ENCODE measurements at places on chromosomes 5 and 9. TPM values are rescaled to one million over a fixed set of nuclear protein-coding genes. Genes with fewer than 3 reads are reported as not detected.

GRCh38 chr9:14412775-14413174 lies 98.8 kb upstream of the NFIB start:
- no peak overlapping the region for H3K4me3 ChIP-seq
- H3K36me3 ChIP-seq = no peaks in the 10 kb centered on the region
- H3K4me1 ChIP-seq = peaks cover 11% of the 10 kb centered on the region
- H3K27ac ChIP-seq = no peak overlapping the region
- no peak for DNase-seq

DNA sequence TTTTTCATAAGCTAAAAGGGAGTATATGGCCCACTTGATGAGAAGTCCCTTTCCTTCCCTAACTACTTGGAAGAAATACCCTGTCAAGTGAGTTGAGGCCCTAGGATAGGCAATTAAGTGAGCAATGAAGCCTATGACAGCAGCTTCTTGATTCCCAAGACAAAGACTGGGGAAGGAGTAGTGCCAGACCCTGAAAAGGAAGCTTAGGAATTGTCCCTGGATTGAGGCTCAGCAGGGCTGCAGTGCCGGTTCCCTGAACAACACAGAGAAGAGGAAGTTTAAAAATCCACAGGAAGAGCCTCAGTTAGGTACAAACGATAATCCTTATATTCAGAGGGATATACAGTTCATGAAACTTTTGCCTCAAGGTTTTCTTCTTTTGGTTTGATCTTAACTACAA lies 61.8 kb upstream of the RAD23B start:
- H3K4me3 ChIP-seq = no peak overlapping the region
- H3K27ac ChIP-seq = no peak overlapping the region
- H3K36me3 ChIP-seq = no peaks in the 10 kb centered on the region
- no peaks in the 10 kb centered on the region for H3K27me3 ChIP-seq
- DNase-seq = no peak

GRCh38 chr9:38110476-38110875 lies 41.4 kb upstream of the SHB start:
- no peak overlapping the region for H3K4me3 ChIP-seq
- no peaks in the 10 kb centered on the region for H3K4me1 ChIP-seq
- peaks cover 7% of the 10 kb centered on the region for H3K27me3 ChIP-seq

GRCh38 chr9:137055385-137056364 lies 1.8 kb upstream of the ENTPD2 start:
- no peak overlapping the region for H3K27ac ChIP-seq
- no peak overlapping the region for H3K4me3 ChIP-seq
- no peaks in the 10 kb centered on the region for H3K36me3 ChIP-seq
- H3K4me1 ChIP-seq = 0 out of 2 replicates have a peak, but pooled peaks cover 2% of the 10 kb centered on the region
- H3K27me3 ChIP-seq = peaks cover 24% of the 10 kb centered on the region

DNA sequence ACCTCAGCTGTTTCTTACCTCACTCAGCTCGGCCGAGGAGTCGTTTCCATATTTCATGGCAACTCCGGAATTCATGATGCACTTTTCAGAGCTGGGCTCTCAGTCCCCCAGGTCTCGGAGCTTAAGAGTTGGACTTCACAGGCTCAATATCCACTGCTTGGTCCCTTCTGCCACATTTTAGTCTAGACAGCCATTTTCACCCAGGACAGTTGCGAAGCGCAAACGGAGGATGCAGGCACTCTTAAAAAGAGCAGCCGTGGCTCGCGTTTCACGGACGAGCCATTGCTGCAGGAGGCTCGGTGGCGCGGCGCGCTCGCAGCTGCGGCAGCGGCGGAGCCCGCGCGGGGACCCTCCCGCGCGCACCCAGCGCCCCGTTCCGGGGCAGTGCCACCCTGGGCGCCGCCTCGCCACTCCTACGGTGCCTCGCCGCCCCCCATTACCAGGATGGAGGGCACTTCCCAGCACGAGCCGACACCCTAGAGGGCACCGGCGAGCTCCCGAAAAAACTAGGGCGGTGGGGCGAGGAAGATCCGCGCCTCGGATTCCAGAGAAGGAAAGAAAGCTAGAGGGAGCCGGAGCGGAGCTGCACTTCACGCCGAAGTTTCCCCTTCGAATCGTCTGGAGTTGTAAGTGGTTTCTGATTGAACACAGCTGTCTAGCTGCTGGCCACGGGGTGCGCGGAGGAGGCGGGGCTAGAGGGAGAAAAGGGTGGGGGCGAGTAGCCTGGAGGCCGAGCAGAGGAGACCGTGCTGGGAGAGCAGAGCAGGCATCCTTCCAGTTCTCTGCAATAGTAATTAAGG lies 140.3 kb downstream of the TSSK1B start:
- peak overlapping the region; percentile 52 for H3K27ac ChIP-seq
- no peaks in the 10 kb centered on the region for H3K36me3 ChIP-seq
- peaks cover 54% of the 10 kb centered on the region for H3K4me1 ChIP-seq
- peaks cover 11% of the 10 kb centered on the region for H3K27me3 ChIP-seq
- DNase-seq = peak; percentile 87

DNA sequence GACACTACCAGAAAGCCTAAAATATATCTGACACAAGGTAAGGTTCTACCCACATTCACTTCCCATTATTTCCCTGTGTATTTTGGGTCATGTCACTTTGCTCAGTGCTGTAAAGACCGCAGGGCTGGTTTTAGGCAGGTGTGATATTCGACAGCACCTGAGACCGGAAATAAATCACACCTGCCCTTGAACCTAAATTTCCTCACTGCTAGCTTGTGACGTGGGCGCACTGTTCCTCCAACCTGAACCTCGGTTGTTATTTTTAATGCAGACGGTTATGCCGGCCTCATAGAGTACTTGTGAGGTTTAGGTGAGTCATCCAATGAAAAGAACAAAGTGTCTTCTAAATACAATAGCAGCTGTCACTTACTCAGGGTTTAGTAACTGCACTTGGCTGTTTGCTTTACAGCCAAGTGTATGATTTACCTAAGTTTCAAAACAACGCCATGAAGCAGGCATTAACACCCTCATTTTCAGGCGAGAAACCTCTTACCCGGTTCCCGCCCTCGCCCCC lies 20.7 kb upstream of the ZNF782 start:
- peaks cover 17% of the 10 kb centered on the region for H3K4me1 ChIP-seq
- H3K27ac ChIP-seq = no peak overlapping the region
- H3K36me3 ChIP-seq = no peaks in the 10 kb centered on the region
- H3K4me3 ChIP-seq = peak overlapping the region; percentile 76

- H3K4me1 ChIP-seq = peaks cover 3% of the 10 kb centered on the region
- H3K4me3 ChIP-seq = no peak overlapping the region
- no peaks in the 10 kb centered on the region for H3K36me3 ChIP-seq
- peaks cover 10% of the 10 kb centered on the region for H3K27me3 ChIP-seq
- no peak overlapping the region for H3K27ac ChIP-seq
Measured at GRCh38 chr9:38301376-38302106, 91.0 kb upstream of the ALDH1B1 start.

DNA sequence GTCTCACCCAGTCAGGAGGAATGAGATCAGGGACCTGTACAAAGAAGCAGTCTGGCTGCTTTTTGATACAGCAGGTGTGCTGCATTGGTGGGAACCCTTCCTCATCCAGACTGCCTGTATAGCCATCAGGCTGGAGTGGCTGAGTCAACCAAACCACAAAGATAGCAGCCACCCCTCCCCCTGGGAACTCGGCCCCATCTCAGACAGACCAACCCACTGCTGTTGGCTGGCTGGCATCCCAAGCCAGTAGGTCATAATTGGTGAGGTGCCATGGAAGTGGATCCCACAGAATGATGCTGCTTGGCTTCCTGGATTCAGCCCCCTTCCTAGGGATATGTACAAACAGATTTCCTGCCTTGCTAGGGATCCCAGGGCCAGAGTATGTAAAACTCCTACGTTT lies 60.9 kb downstream of the YTHDC2 start:
- no peak overlapping the region for H3K4me3 ChIP-seq
- DNase-seq = no peak
- H3K27me3 ChIP-seq = no peaks in the 10 kb centered on the region

DNA sequence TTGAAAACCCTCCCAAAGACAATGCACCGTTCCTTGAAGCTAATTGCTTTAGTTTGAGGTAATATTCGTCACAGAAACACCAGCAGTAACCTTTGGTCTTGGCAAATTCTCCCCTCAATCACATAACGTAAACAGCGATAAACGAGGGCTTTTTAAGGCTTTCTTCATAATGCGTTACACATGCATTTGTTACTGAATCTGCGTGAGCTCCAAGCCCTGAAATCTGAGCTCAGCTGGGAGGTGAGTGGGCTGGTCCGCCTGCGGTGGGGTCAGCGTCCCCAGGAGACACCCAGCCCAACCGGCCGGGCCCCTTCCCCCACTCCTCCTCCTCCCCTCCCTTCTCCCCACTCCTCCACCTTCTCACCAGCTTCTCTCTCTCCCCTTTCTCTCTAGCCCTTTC lies 91.1 kb downstream of the BARX1 start:
- no peak overlapping the region for H3K27ac ChIP-seq
- no peak for DNase-seq
- no peaks in the 10 kb centered on the region for H3K36me3 ChIP-seq
- peaks cover 22% of the 10 kb centered on the region for H3K4me1 ChIP-seq
- H3K27me3 ChIP-seq = no peaks in the 10 kb centered on the region

DNA sequence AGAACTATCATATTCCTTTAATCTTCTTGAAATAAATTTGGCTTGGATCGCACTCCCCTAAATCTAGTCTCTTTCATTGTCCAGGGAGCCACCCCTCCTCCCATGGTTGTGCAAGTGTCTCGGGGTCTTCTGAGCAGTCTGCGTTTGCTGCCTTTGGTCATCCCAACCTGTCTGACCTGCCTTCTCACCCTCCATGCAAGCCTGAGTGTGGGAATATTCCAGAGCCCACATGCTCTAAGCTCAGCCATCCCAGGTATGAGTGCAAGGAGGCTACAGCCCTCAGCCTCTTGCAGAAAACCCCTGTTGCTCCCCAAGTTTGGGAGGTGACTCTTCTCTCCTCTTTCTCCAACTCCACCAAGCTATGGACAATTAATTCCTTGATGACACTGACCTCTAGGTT lies 7.7 kb upstream of the CTSL start:
- H3K36me3 ChIP-seq = no peaks in the 10 kb centered on the region
- H3K4me1 ChIP-seq = no peaks in the 10 kb centered on the region
- H3K27me3 ChIP-seq = peaks cover 10% of the 10 kb centered on the region
- no peak overlapping the region for H3K4me3 ChIP-seq
- DNase-seq = no peak
- no peak overlapping the region for H3K27ac ChIP-seq

- no peak for DNase-seq
- no peak overlapping the region for H3K27ac ChIP-seq
- H3K4me3 ChIP-seq = no peak overlapping the region
- H3K36me3 ChIP-seq = peaks cover 14% of the 10 kb centered on the region
- H3K4me1 ChIP-seq = no peaks in the 10 kb centered on the region
Measured at GRCh38 chr5:168424594-168425323, 61.5 kb upstream of the RARS1 start.

- H3K4me1 ChIP-seq = peaks cover 97% of the 10 kb centered on the region
- H3K4me3 ChIP-seq = peak overlapping the region; percentile 13
- peak overlapping the region; percentile 100 for H3K27ac ChIP-seq
- no peaks in the 10 kb centered on the region for H3K27me3 ChIP-seq
Measured at GRCh38 chr5:141843156-141843927, 34.9 kb downstream of the PCDH1 start.

- no peak for DNase-seq
- no peaks in the 10 kb centered on the region for H3K36me3 ChIP-seq
- peak overlapping the region; percentile 11 for H3K27ac ChIP-seq
- H3K4me1 ChIP-seq = peaks cover 81% of the 10 kb centered on the region
Measured at GRCh38 chr9:27432308-27432707, 91.8 kb upstream of the IFNK start.

DNA sequence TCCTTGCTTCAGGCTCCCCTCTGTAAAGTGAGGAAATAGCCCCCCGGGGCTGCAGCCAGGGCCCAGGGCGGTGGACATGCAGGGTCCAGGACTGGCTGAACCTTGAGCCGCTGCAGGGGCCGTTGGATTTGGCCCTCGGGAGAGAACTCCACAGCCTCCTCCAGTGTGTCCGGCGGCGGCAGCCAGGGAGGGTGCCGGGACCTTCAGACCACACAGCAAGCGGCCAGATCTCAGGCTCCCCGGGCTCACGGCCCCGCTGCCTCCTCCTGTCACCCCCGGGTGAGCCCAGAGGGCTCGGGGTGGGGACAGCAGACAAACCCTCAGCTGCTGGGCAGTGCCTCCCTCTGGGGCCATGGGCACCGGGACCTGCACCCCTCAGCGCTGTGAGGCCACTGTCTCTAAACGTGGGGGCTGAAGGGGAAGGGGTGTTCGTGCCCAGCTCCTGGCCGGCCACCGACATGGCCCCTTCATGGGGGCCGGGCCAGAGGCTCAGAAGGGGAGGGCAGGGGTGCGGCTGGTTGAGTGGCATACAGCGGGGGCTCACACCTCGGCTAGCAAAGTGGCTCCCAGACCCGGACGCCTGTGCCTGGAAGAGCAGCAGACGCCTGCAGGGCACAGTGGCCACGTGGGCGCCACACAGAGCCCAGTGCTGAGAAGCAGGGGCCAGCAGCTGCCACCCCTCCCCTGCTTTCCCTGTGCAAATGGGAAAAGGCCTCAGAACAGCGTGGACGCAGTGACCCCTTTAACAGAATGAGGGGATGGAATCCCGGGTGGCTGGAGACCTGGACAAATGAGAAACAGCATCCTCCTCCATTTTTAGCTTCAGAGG lies 19.7 kb downstream of the SLC9A3 start:
- no peak for DNase-seq
- peaks cover 84% of the 10 kb centered on the region for H3K27me3 ChIP-seq
- no peaks in the 10 kb centered on the region for H3K36me3 ChIP-seq
- no peak overlapping the region for H3K4me3 ChIP-seq
- H3K4me1 ChIP-seq = peaks cover 2% of the 10 kb centered on the region

GRCh38 chr5:177357459-177358351 lies at the start of gene RGS14:
Gene RGS14 (plus strand): TSS chr5:177357924. CDS start chr5:177358025, 101 bp downstream.
- peaks cover 11% of the 10 kb centered on the region for H3K4me1 ChIP-seq
- H3K27ac ChIP-seq = no peak within 1 kb of the TSS
- H3K36me3 ChIP-seq = no peaks in the 10 kb centered on the region
- no peak for DNase-seq
- H3K4me3 ChIP-seq = no peak within 1 kb of the TSS

DNA sequence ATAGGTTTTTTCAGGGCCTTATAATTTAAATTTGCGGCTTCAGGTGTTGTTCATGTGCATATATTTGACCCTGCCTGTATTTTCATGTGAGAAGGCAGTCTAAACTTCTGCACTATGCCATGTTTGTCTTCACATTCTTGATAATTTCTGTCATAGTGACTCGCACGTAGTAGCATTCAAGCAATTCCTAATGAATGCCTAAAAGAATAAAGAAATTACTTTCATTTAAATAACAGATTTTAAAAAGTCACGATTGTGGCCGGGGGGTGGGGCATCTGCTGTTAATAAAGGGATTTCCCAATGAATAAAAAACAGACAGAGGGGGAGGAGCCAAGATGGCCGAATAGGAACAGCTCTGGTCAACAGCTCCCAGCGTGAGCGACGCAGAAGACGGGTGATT lies 318.0 kb downstream of the ADAMTS6 start:
- H3K4me3 ChIP-seq = no peak overlapping the region
- no peaks in the 10 kb centered on the region for H3K27me3 ChIP-seq
- H3K36me3 ChIP-seq = peaks cover 13% of the 10 kb centered on the region
- no peak for DNase-seq
- H3K27ac ChIP-seq = no peak overlapping the region
- H3K4me1 ChIP-seq = no peaks in the 10 kb centered on the region

GRCh38 chr5:33330426-33330825 lies 110.3 kb upstream of the TARS1 start:
- H3K27me3 ChIP-seq = no peaks in the 10 kb centered on the region
- H3K27ac ChIP-seq = no peak overlapping the region
- no peak overlapping the region for H3K4me3 ChIP-seq
- peaks cover 5% of the 10 kb centered on the region for H3K4me1 ChIP-seq

The KCNIP1 gene
- total RNA-seq = 0.82 TPM

The IFNA5 gene
- not detected for total RNA-seq

The PHYHD1 gene
- 20.0 TPM for total RNA-seq

The HSD17B3 gene
- not detected for total RNA-seq

The DBN1 gene
- total RNA-seq = 269 TPM

The PCDHB4 gene
- total RNA-seq = 2.3 TPM

The SLC22A4 gene
- total RNA-seq = 0.50 TPM

The FOXD4 gene
- 0.21 TPM for total RNA-seq

The AMBP gene
- 3.3 TPM for total RNA-seq

The FAM78A gene
- 3.4 TPM for total RNA-seq

The MUSK gene
- not detected for total RNA-seq

The PCDHB8 gene
- 4.6 TPM for total RNA-seq

All from WTC11 (cell line).